ENCODE measurements at places on chromosomes 7 and 10.
A peak's percentile ranks its signal among the peaks of the same experiment; 100 is the strongest.

- no peak for DNase-seq
These were observed 340.6 kb downstream of the TFEC start for GRCh38 chr7:115689941-115690340.

- DNase-seq, result no peak
These were observed 38.1 kb downstream of the ADAP1 start for GRCh38 chr7:916291-916941.

DNA sequence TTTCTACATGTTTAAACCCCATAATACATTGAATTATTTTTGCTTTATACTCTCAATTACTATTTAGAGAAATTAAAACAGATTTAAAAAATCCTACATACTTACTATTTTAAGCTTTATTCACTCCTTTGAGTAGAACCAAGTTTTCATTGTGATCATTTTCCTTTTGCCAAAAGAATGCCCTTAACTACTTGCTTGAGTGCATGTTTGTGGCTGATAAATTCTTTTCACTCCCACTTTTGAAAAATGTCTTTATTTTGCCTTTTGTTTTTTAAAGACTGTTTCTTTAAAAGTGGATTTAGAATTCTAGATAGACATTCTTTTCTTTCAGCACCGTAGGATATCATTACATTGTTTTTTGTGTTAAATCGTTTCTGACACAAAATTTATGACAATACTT lies 22.3 kb upstream of the AGR3 start:
- no peak for DNase-seq

GRCh38 chr10:132296666-132297443 lies 10.9 kb downstream of the STK32C start:
- no peak for DNase-seq

- no peak for DNase-seq
These were observed 201.1 kb downstream of the LRRN3 start for GRCh38 chr7:111292026-111292470.

DNA sequence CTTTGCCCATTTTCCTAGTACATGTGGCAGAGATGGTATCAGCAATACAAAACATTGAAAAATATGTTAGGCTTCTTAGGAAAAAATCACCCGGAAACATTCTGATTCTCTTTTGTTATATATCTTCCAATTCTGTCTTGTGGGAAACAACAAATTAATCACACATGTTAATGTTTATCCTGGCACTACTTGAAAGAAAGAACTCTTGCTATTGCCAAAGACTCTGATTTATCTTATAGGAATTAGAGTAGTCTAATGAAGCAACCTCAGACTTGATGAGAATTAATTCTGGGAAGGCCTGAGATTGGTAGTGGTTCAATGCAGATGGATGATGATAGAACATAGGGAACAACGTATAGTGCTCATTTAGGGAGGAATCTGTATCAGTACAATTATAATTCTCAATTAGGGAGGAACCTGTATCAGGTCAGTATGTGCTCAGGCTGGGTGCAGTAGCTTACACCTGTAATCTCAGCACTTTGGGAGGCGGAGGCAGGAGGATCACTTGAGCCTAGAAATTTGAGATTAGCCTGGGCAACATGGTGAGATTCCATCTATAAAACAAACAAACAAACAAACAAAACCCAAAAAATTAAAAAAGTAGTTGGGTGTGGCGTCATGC lies 50.7 kb downstream of the TAS2R16 start:
- DNase-seq, result no peak

DNA sequence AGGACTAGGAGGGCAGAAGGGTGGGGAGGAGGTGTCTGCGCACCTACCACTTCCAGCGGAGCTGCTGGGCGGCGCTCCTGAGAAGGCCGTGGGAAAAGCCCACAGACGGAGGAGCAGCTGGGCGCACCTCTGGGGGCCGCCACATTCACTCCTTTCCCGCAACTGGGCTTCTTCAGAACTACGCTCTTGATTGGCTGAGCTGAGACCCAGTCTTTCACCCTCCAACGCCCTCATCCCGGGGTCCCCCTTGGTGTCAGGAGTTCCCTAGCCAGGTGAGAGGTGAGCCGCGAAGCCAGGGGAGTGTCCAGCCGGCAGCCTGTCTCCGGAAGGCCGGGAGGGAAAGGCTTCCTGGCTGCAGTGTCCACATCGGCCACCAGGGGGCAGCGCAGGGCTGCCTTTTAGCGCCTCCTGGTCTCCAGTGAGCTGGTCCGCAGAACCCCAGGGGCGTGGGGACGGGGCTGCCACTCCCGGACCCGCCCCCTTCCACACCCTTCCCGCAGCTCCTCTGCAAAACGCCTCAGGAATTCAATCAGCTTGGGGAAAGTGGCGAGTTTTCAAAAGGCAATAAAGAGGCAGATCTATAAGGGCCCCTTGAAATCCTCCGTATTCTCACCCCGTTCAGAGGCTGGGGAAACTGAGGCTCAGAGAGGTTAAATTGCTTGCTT lies 98.8 kb downstream of the CHST15 start:
- DNase-seq, result peak; percentile 52

- DNase-seq, result no peak
These were observed 63.3 kb downstream of the NOC3L start for GRCh38 chr10:94299417-94299816.

DNA sequence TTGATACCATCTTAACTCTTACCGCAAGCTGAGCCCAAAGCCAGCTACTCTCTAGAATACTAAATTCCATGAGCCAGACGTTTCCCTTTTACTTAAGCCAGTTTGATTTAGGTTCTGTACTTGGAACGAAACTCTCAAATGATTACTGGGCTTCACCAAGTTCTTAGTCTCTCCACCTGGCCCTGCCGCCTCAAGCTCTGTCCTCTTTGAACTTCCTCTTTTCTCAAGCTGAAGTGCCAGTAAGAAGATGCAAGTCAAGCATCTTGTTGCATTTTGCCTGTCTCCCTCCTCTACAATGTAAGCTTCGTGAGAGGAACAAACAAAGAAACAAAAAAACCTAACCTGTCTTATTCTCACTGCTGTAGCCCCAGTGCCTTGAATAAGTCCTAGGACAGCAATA lies 358.2 kb upstream of the NPVF start:
- DNase-seq, result peak; percentile 8

GRCh38 chr10:7861509-7862120 lies 43.3 kb downstream of the TAF3 start:
- no peak for DNase-seq

DNA sequence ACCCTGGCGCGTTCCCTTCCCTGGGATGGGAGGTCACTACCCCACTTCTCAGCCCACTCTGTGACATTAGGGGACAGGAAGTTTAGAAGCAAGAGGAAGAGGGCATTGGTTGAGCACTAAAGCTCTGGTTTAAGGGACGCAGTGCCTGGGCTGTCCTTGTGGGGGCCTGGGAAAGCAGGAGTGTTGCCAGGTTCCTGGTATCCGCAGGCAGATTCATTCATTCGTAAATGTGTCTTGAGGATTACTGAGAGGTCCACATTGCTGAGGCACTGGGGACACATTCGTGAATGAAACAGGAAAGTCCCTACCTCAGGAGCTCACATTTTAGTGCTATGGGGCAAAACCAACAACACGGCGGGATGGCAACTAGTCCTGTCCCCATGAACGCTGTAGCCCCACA lies 69.4 kb downstream of the COL13A1 start:
- no peak for DNase-seq

- DNase-seq, result no peak
These were observed 36.3 kb downstream of the JAZF1 start for GRCh38 chr7:28144266-28144665.

DNA sequence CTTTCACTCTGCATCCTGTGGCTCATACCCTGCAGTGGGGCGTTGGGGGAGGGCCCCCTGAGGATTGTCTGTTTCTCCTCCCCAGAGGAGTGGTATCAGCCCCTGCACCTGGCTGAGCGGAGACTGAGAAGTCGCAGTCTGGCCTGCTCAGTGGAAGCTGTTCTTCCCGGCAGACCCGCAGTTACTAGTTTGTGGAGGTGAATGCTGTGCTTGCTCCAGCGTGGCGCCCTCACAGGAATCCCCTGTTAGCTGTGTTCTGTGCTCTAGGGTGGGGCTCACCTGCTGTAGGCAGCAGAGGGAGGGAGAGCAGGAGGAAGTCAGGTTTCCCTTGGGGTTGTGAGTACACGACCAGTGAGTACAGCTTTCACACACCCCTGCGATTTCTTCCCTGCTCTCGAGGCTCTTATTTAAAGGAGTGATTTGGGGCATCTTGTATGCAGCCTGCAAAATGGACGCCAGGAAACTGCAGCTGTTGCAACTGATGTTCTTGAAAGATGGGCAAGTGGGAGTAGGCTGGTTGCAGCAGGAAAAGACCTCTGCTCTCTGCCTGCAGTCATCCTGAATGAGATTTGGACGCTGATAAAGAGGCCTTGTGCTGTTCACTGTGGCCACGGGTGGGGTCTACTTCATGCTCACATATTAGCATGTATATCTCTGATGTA lies 66.4 kb downstream of the HK1 start:
- no peak for DNase-seq

DNA sequence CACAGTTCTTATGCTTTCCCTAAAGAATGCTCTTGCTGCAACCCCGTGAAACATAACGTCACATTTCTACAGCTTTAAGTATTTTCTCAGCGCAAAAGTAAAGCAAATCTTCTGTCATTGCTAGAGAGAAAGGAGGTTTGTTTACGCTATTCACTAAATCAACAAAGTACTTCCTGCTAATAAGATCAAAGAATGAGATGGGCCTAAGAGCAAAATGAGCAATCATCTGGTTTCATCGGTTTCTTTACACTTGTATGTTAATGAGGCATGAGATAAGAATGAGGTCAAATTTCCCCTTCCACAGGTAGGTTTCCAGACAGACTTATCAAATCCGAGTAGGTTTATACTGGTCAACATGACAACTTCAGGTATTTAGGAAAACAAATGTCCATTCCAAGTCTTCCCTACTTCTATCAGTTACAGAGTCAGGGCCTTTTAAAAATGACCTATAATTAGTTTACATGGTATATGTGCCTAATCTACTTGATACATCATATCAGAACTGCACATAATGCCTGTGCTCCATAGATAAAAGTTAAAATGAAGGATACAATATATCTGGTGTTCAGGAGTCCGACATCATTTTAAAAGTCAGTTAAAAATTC lies 8.4 kb downstream of the USP6NL start:
- DNase-seq, result no peak

- no peak for DNase-seq
These were observed 54.9 kb downstream of the ZNF800 start for GRCh38 chr7:127337581-127337980.

DNA sequence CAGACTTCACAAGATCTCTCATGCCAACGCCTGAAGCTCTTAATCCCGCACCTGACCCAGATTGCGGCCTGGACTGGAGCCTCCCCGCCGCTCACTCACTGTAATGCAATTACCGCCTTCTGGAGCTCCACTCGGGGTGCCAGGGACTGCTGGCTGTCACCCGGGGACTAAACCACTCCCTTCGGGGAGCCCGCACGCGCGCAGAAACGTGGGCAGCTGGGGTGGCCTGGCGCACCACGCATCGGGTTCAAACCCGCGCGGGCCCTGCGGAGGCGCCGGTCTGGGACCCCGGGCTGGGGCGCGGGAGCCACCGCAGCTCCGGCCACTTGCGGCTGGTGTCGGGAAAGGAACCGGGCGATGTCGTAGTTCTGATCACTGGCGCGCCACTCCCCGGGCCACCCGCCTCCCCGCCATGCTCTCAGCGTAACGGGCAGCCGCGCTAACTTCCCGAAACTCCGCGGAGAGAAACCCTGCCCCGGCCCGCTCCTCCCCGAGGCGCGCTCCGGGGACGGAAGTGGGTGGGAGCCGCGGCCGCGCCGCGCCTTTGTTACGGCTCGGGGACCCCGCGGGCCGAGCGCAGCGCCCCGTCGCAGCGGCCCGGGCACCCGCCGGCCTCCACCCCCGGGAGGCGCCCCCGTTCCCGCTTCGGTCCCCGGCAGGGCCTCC lies 100.3 kb upstream of the SVIL start:
- DNase-seq, result no peak

DNA sequence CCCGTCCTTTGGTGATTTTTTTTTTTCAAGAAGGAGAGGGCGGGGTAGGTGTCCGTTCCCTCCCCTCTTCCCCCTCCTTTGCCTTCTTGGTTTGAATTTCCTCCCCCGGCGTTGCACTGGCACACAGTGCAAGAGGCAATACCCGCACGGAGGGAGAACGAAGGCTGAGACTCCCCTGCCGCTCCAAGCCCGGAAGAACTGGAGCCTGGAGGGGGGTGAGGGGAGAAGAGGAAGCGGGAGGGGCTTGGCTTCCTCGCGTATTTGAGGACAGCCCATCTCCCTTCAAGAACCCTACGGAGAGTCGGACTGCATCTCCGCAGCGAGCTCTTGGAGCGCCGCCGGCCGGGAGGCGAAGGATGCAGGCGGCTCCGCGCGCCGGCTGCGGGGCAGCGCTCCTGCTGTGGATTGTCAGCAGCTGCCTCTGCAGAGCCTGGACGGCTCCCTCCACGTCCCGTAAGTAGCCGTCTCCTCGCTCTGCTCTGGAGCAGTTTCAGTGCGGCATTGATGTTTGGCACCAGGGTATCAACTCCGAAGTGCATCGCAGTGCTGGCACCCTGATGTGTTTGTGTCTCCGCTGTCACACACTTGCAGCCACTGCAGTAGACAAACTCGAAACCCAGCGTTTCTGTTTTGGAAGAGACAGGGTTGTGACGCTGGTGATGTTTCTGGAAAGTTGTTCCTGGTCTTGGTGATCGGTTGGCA lies at the start of gene CNTNAP2:
Gene CNTNAP2 (plus strand): TSS at position 281 of the 702 bp plus-strand sequence. CDS start 76 bp downstream, at position 357.
- peak; percentile 66 for DNase-seq

DNA sequence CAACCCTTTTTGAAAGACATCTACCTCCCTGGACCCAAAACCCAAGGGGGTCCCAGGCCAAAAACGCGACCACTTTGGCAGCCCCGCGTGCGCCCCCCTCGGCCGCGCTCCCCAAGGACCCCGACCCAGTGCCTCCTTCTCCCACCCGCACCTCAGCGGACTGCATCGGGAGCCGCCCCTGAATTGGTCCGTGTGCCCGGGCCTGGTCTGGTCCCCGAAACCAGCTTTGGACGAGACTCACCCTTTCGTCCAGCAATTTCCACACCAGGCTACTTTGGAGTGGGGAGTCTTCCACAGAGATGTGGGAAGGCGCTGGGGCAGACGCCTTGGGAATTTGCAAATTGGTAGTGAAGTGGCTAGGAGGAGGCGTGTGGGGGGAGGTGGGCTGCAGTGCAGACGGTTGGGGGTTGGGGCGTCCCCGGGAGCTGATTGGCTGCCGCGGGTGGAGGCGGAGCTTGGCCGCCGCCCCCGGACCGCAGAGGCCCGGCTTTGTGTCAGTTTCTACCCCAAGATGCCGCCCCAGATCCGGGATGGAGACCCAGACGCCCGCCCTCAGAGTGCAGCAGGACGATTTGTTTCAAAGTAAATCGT lies 16.9 kb downstream of the TCAF1 start:
- peak; percentile 67 for DNase-seq

- no peak for DNase-seq
These were observed 191.3 kb upstream of the RHOBTB1 start for GRCh38 chr10:61135276-61135721.

GRCh38 chr7:144525956-144526355 lies 122.5 kb upstream of the NOBOX start:
- DNase-seq, result no peak

GRCh38 chr7:66894463-66895080 lies 26.5 kb upstream of the TMEM248 start:
- DNase-seq, result no peak

DNA sequence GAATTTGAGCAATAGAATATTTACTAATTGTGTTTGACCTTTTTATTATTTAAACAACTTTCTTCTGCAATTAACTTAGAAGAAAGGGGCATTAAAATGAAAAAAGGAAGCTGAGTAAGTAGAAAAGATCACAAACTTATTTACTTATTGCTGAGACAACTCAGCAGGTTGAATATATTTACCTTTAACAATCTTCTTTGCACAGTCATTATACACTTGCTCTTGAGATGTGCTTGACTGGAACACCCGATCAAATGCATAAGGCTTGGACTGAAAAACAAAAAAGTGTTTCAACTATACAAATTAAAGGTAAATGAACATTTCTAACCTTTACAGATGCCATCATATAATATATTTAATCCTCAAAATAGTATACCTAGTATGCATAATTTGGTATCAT lies 7.9 kb downstream of the KIF5B start:
- no peak for DNase-seq
